Suprapubic skin (tissue), 4 donors: ENCODE measurements at places on chromosomes 6 and 20.

DNA sequence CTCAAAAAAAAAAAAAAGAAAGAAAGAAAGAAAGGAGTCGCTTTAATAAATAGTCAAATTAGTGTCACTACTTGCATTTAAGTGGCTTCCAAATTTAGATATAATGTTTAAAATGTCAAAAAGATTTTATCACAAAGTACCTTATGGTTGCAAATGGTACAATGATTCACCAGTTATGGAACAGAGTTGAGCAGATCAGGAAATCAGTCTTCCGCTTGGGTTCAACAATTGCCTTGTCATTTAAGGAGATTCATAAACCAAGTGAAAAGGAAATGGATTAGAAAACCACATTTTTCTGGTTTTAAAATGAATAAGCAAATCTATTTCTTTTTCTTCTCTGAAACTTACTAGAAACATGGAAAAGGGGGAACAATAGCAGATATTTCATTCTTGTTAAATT lies 94.8 kb upstream of the PTPRT start:
- no peak for DNase-seq
- H3K4me3 ChIP-seq, result no peak overlapping the region
- no peaks in the 10 kb centered on the region for H3K36me3 ChIP-seq
- peaks cover 1% of the 10 kb centered on the region for H3K27me3 ChIP-seq
- H3K27ac ChIP-seq, result no peak overlapping the region
- H3K4me1 ChIP-seq, result no peaks in the 10 kb centered on the region

DNA sequence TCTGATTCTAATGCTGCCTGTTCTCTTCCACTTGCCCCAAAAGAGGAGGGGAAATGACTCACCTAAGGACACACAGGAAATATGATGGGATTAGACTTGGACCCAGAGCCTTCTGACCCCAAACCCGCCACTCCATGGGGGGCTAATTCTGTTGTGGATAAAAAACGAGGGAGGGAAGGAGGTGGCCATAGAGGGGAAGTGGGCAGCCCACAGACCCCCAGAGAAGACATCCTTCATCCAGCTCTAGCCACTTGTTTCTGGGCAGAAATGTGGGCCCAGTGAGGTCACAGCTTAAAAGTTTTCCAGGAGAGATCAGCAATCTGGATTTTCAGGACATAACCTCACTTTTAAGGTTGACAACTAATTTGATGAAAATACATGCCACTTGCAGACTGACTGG lies 202.1 kb downstream of the ANKRD60 start:
- H3K36me3 ChIP-seq, result no peaks in the 10 kb centered on the region
- no peak overlapping the region for H3K4me3 ChIP-seq
- H3K4me1 ChIP-seq, result peaks cover 7% of the 10 kb centered on the region
- no peaks in the 10 kb centered on the region for H3K27me3 ChIP-seq
- no peak for DNase-seq

DNA sequence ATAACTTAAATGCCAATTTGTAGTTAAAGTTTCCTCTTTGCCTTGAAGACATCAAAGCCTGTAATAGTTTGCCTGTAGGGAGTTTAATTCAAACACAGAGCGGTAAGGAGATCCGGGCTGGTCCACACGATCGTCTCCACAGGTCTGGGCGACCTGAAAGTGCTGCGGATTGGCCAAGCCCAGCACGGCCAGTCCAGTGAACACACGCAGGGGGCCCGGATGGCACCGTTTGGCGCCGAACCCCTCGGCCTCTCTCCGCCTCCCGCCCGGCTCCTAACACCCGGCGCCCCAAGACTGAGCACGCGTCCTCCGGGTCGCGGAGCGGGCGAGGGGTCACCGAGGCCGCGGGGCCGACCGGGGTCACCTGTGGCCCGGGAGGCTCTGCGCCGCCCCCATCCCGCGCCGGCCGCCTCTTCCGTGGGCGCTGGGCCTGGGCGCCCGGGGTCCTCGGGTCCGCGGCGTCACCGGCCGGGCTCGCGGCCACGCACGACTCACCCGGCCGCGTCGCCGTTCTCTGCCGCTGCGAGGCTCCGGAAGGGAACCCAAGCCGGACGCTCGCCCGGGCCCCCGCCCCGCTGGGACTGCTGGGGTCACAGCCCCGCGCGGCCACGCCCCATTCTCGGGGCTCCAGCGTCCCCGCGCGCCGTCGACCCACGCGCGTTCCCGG lies 481 bp downstream of the SERPINB6 start:
- no peaks in the 10 kb centered on the region for H3K27me3 ChIP-seq
- no peaks in the 10 kb centered on the region for H3K36me3 ChIP-seq
- H3K4me1 ChIP-seq, result peaks cover 13% of the 10 kb centered on the region
- DNase-seq, result peak; percentile 85
- peak overlapping the region; percentile 76 for H3K4me3 ChIP-seq
- peak overlapping the region; percentile 90 for H3K27ac ChIP-seq

DNA sequence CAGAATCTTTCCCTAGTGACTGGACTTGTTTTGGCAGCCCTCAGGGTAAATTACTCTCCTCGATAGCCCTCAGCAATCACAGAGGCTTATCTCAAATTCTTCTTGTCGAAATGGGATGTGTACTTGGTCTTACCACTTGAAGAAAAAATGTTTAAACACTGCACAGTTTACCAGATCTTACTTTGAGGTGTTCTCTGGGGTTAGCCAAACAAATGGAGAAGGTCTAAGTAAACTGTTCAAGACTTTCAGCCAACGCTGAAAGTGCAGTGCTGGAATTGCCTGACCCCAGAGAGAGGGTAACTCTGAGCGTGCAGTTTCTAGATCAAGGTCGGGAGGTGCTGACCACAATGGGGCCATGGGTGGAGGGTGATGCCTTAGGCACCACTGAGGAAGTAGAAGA lies 39.2 kb downstream of the MYLIP start:
- H3K27ac ChIP-seq, result no peak overlapping the region
- no peaks in the 10 kb centered on the region for H3K4me1 ChIP-seq
- H3K36me3 ChIP-seq, result no peaks in the 10 kb centered on the region
- no peak for DNase-seq
- no peaks in the 10 kb centered on the region for H3K27me3 ChIP-seq
- no peak overlapping the region for H3K4me3 ChIP-seq

DNA sequence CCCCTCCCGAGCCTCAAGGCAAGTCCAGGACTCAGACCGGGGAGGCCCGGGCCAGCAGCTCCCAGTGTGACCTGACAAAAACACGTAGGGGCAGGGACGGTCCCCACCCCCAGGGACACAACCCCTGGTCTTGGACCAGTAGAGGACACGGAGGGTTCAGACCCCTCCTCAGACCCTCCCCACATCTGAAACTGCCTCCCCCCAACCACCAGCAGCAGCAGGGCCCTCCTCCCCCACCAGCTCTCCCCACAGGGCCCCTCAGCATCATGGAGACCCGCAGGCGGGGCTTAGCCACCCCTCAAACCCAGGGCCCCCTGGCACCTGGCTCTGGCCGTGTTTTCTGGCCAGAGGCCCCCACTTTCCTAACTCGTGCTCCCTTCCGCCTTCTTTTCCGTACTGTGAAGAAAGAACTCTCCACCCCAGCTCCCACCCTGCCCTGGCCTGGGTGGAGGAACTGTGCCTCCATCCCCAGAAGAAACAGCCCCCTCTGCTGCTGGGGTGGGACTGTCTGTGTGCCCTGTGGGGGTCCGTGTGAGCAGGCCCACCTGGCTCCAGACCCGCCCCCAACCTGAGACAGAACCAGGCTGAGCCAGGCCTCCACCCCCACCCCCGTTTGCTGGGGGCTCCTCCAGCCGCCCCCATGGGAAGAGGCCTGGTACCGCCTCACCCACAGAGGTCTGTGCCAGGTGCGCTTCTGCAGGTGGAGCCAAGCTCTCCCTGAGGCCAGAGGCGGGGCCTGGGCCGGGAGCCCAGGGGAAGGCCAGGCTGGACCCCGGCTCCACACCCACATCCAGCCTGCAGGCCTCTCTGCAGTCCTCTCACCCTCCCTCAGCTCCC lies 39.0 kb upstream of the MDFI start:
- no peak overlapping the region for H3K27ac ChIP-seq
- H3K27me3 ChIP-seq, result peaks cover 2% of the 10 kb centered on the region
- no peak overlapping the region for H3K4me3 ChIP-seq
- H3K36me3 ChIP-seq, result peaks cover 51% of the 10 kb centered on the region

- no peak overlapping the region for H3K27ac ChIP-seq
- DNase-seq, result no peak
- no peak overlapping the region for H3K4me3 ChIP-seq
- H3K4me1 ChIP-seq, result peaks cover 21% of the 10 kb centered on the region
- no peaks in the 10 kb centered on the region for H3K27me3 ChIP-seq
- H3K36me3 ChIP-seq, result peaks cover 75% of the 10 kb centered on the region
Measured at GRCh38 chr20:2656471-2657117, 4.2 kb downstream of the NOP56 start.

GRCh38 chr6:51019806-51020205 lies 201.1 kb downstream of the TFAP2B start:
- no peak overlapping the region for H3K27ac ChIP-seq
- no peak overlapping the region for H3K4me3 ChIP-seq
- DNase-seq, result no peak
- H3K27me3 ChIP-seq, result no peaks in the 10 kb centered on the region
- no peaks in the 10 kb centered on the region for H3K36me3 ChIP-seq

GRCh38 chr6:69935079-69935478 lies 68.7 kb downstream of the COL19A1 start:
- H3K27ac ChIP-seq, result no peak overlapping the region
- H3K4me1 ChIP-seq, result no peaks in the 10 kb centered on the region
- H3K27me3 ChIP-seq, result peaks cover 6% of the 10 kb centered on the region
- H3K4me3 ChIP-seq, result no peak overlapping the region
- no peak for DNase-seq

GRCh38 chr6:156616495-156616894 lies 160.7 kb upstream of the ARID1B start:
- no peaks in the 10 kb centered on the region for H3K36me3 ChIP-seq
- H3K27me3 ChIP-seq, result no peaks in the 10 kb centered on the region
- no peak for DNase-seq
- no peak overlapping the region for H3K27ac ChIP-seq

DNA sequence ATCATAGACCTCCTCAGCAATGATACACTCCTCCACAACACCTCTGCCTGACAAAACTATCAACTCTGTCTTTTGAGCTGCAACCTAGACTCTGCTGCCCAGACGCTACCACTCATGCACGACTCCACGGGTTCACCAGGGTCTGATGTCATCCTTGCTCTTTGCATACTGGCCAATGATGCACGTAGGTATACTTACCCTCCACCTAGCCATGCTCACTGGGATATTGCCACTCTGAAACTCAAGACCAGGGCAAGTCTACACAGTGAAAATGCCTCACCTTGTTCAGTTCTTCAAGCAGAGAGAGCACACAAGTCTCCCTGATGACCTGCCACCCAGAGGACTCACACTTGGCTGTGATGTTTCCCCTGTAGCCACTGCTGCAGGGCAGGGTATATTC lies 27.7 kb downstream of the ADGRF1 start:
- DNase-seq, result no peak
- no peaks in the 10 kb centered on the region for H3K4me1 ChIP-seq
- no peak overlapping the region for H3K27ac ChIP-seq
- no peak overlapping the region for H3K4me3 ChIP-seq
- no peaks in the 10 kb centered on the region for H3K36me3 ChIP-seq

DNA sequence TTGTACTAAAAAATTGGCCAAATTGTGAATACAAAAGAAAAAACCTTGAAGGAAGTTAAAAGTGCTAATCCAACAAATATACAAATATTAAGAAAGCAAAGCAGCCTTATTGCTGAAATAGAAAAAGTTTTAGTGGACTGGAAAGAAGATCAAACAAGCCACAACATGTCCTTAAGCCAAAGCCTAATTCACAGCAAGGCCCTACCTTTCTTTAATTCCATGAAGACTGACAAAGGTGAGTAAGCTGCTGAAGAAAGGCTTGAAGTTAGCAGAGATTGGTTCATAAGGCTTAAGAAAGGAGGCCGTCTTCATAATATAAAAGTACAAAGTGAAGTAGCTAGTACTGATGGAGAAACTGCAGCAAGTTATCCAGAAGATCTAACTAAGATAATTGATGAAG lies 53.5 kb downstream of the TINAG start:
- H3K36me3 ChIP-seq, result no peaks in the 10 kb centered on the region
- H3K4me1 ChIP-seq, result no peaks in the 10 kb centered on the region
- H3K27ac ChIP-seq, result no peak overlapping the region

- H3K4me1 ChIP-seq, result no peaks in the 10 kb centered on the region
- DNase-seq, result no peak
- no peak overlapping the region for H3K27ac ChIP-seq
- no peaks in the 10 kb centered on the region for H3K27me3 ChIP-seq
- no peaks in the 10 kb centered on the region for H3K36me3 ChIP-seq
- no peak overlapping the region for H3K4me3 ChIP-seq
Measured at GRCh38 chr6:54037277-54037779, 73.9 kb upstream of the MLIP start.

- no peaks in the 10 kb centered on the region for H3K4me1 ChIP-seq
- no peaks in the 10 kb centered on the region for H3K27me3 ChIP-seq
- no peaks in the 10 kb centered on the region for H3K36me3 ChIP-seq
- H3K27ac ChIP-seq, result no peak overlapping the region
- no peak for DNase-seq
Measured at GRCh38 chr20:6714279-6714711, 53.2 kb upstream of the BMP2 start.

GRCh38 chr6:157891544-157892362 lies 68.7 kb downstream of the SNX9 start:
- H3K36me3 ChIP-seq, result peaks cover 24% of the 10 kb centered on the region
- H3K27me3 ChIP-seq, result no peaks in the 10 kb centered on the region
- H3K27ac ChIP-seq, result no peak overlapping the region
- no peak for DNase-seq
- no peaks in the 10 kb centered on the region for H3K4me1 ChIP-seq

DNA sequence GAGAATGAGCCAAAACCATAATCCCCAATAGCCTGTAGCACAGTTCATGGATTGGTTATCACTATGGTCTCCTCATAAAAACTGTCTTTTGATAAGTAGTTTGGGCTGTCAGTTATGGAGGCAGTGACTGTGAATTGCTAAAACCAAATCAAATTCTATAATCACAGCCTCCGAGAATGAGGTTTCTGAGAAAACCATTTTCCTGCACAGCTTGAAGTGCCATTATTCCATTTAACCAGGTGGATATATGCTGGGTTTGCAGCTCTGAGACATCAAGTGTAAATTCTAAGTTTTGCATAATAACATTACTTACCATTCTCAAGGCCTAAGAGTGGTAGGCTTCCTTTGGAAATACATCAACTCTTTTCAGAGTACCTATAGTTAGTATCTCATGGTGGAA lies 485.4 kb downstream of the FRK start:
- no peak overlapping the region for H3K27ac ChIP-seq
- DNase-seq, result no peak
- no peaks in the 10 kb centered on the region for H3K27me3 ChIP-seq

GRCh38 chr6:169213814-169214520 lies 39.7 kb downstream of the THBS2 start:
- peaks cover 13% of the 10 kb centered on the region for H3K36me3 ChIP-seq
- peaks cover 28% of the 10 kb centered on the region for H3K4me1 ChIP-seq
- no peak overlapping the region for H3K4me3 ChIP-seq
- no peaks in the 10 kb centered on the region for H3K27me3 ChIP-seq
- no peak for DNase-seq
